ENCODE measurements at places on chromosomes 7 and 10.

DNA sequence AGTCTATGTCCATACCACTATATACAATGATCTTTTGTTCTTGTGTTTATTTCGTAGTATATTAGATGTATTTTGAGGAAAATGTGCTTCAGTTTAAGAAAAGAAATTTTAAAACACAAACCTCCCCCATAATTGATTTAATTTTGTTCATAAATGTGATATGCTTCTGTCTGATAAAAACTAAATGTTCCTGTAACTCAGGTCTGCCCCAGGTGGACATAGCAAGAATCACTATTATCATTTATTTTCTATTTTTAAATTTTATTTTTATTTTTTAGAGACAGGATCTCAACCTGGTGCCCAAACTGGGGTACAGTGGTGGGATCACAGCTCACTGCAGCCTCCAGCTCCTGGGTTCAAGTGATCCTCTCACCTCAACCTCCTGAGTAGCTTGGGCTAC, 43.2 kb downstream of the BEND7 start:
- DNase-seq = no peak

DNA sequence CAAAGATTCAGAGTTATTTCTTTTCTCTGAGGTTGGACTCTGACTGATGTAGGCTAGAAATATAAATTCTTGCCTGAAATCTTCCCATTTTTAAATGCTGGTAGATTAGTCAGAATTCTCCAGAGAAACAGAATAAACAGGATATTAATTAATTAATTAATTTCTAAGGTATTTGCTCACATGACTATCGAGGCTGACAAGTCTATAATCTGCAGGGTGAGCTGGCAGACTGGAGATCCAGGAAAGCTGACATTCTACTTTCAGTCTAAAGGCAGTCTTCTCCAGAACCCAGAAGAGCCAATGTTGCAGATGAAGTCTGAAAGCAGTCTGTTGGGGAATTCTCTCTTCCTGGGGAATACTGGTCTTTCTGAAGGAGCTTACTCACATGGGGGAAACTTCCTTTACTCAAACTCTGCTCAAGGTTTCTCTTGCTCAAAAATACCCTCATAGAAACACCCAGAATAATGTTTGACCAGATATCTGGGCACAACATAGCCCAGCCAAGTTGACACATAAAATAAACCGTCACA, 189.7 kb downstream of the KIF20B start:
- no peak for DNase-seq

- DNase-seq = no peak
Measured at GRCh38 chr10:103942866-103943265, 24.1 kb upstream of the SLK start.

DNA sequence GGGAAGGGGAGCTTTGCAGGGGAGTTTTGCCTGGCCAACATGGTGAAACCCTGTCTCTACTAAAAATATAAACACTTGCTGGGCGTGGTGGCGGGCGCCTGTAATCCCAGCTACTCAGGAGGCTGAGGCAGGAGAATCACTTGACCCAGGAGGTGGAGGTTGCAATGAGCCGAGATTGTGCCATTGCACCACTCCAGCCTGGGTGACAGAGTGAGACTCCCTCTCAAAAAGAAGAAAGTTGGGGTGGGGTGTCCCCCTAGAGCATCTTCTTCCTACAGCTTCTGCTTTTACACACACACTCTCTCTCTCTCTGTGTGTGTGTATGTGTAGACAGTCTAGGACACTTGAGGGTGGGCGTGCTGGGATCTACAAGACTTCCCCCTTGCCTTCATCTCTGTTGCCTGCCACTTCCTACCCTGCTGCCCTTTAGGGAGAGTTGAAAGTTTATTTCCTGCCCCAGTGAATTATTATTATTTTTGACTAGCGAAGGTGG, 21.7 kb downstream of the PLAU start:
- no peak for DNase-seq

- peak; percentile 86 for DNase-seq
Measured at GRCh38 chr10:103759100-103759781, 96.1 kb downstream of the SH3PXD2A start.

GRCh38 chr10:121865554-121865953, 62.3 kb downstream of the ATE1 start:
- DNase-seq = no peak

DNA sequence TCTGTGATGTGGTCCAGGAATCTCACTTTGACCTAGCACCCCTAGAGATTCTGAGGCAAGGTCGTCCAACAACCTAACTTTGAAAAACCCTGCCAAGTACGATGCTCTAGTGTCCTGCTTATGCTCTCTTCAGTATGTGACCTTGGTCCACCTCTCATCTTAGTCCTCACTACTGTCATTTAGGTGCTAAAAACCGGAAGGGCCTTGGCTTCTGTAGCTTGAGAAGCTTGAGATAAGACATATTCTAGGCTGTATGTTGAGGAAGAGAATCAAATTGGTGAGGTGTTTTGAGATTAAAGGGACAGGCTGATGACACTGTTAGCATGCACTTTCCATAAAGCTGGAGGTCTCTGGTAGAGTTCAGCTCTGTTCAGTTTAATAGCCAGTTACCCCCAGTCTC, 57.0 kb upstream of the MTPN start:
- no peak for DNase-seq

DNA sequence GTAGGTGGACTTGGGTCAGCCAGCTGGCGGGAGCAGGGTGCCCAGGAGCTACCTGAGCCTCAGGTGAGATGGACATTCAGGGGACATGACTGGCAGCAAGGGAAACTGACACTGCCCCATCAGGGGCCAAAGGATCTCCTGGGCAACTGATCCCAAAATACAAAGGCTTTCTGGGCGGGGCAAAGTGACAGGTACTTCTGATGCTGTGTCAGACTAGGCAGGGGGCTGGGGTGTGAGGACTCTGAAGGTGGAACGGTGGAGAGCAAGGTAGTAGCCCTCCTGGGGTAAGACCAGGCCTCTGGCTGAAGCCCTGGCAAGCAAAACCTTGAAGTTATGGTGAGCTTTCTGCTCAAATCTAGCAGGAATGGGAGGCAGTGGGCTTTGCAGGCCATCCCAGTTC, 4.4 kb downstream of the OPN4 start:
- no peak for DNase-seq

GRCh38 chr7:151623766-151624165, 104.1 kb upstream of the RHEB start:
- no peak for DNase-seq

GRCh38 chr7:8078418-8078817, 109.8 kb downstream of the GLCCI1 start:
- no peak for DNase-seq

DNA sequence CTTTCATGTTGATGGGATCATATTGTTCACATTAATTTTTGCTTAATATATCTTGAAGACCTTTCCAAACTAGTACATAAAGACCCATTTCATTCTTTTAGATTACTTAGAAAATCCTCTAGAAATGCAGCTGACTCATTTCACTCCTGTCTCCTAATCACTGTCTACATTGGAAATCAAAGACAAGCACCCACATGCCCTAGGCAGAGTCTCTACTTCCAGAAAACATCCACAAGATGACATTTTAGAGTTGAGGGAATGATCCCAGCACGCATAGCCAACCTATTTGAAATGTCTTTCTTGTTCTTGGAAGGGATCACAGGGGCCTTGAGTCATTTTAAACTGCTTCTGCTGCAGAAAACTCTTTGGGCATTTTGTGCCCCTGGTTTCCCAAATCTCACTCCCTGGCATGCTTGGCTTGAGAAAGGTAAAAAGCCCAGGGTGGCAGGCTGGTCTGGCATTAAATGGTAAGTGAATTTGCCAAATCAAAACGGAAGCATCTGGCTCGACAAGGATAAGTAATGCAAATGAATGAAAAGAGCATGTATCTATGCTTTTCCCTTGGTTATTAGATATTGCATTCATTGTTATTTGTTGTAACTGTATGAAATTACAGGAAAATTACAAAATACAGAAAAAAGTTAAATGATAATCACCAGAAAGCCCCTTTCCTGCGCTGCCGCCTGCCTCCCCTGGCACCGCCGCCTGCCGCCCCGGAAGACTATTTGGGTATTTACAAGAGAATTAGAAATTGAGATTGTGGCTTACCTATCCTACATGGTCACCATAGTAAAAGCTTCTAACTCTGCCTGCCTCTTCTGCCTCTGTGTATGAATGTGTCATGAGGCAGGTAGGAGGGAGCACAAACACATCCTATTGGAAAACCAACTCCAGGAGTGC, 225.3 kb downstream of the PTEN start:
- DNase-seq = no peak

DNA sequence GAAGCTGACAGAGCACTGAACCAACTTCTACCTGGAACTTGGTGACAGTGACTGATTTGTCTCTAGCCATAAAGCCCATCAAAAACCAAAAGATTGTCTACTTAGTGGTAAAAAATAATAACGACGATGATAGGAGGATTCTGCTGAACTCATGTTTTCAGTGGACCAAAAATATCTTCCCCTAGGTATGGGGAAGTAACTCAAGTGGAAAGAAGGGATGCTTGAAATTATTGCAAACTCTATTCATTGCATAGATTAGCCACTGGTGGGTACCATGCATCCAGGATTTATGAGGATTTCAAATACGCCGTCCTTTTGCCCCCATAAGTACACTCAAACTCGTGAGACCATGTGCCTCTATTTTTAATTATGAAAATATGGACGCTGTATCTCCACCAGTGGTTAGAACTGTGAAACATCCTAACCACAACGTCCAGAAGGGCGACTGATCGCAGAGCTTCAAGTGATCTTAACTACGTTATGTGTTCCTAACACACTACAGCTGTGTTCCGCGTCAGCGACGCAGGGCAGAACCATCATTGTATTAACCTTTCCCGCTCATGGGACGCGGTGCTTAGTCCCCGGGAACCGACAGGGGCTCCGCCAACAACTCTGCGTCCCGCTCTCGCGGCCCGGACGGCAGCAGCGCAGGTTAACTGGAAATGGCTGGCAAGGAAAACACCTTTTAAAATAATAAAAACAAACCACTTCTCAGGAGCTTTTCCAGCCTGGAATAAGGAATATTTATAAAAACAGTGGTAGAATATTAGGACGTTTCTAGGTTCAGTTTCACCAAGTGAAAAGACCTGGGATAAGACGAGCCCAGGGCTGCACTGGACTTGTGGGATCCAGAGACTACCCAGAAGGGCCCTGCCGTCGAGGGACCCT, 776 bp downstream of the PEX1 start:
- peak; percentile 53 for DNase-seq

DNA sequence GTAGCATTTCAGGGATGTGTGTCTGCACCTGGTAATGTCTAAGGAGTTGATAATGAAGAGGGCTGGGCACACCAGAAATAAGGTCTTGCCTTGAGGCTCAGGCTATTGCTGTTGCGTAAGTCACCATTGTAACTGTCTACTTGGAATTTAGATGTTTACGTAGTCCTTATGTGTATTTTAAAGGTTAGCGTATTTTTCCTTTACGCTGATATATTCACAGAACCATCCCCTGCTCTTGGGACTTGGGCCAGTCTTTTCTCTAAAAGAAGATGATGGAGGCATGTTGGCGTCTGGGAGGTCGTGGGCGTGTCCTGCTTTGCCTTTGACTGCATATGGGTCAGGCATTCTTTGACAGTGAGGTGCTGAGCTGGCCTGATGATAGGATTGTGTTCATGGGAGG, 14.7 kb downstream of the WDR37 start:
- no peak for DNase-seq
